ENCODE measurements at places on chromosomes 5 and 9.
A peak's percentile ranks its signal among the peaks of the same experiment; 100 is the strongest.

DNA sequence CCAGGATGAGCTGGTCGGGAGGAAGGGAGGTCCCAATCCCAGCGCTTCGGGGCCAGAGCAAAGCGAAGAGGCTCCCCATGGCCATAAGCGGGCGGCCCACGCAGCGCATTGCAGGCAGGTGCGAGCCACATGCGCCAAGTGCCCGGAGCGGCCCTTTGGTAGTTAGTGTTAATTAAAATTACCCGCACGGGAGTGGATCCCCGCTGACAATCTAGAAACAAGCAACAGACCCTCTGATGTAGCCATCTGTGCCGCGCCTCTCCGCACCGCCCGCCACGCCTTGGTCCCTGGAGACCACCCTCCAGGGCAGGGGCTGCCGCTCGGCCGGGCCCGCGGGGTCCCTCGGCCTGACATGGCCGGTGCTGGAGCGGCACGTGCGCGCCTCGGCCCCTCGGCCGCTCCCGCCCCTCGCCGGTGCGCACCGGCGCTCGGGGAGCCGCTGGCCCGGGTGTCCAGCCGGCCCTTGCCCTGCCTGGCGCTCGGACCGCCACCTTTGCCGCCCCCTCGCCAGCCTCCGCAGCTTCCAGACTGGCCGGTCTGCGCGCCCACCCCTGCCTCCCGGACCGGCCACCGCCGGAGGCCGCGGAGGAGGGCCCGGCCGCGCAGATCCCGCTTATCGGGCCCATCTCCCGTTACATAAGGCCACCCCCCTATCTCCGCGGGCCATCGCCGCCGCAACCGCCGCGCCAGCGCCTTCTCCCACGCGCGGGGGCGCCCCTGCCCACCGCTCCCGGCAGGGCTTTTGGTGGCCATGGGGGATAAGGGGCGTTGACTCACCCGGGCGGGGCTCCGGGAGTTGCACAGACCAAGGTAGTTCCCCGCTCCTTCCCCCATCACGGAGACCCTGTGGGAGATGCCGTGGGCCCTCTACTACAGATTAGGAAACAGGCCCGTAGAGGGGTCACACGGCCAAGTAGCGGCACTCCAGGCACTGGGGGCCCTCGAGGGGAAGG, 1.9 kb upstream of the IL13 start:
- DNase-seq = no peak

DNA sequence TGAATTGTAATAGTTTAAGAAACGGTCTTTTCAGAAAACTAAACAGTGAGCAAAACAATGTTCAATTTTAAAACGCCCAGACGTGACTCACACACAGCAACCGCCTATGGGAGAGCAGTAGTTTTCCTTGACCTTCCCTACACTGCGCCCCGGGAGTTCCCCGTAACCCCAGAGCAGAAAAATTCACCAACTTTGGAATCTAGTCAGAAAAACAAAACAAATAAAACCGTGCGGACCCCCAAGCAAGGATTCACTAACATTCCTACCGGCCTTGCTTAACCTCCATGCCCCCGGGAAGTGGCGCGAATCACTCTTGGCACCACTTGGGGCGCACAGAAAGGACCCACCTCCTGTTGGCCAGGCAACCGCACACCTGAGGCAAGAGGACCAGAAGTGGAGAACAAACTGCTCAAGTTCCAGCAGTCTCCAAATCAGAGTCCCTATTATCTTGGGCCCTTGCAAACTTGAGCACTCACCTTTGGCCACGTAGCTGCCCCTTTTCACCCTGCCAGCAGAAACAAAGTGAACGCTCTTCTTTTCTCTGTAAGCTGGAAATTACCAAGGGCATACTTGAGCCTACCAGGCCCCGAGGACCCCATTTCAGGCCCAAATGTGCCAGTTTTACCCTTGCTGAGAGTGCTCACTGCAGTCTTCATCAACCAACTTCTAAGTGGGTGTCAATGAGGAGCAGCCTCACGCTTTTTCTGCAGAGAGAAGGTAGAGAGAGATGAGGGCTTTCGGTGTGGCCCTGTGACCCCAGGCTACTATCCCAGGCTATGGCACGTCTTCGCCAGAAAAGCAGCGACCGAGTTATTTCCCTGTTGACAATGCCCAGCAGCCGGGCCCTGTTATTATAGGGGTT, 189.7 kb downstream of the MEF2C start:
- DNase-seq = no peak

DNA sequence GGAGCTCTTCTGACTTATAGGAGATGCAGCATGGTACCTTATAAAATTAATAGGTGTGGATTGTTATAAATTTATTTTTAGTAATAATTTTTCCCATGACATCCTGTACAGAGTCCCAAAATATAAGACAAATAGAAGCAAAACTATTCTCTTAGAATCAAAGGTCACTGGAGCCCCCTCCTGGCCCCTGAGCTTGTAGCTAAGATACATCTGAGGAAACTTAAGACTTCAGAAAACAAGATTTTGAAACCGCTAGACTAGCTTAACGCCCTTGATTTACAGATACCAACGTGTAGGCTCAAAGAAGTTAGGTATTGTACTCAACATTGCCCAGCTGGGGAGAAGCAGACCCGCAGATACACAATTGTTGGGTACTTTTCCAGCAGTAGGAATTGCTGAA, 45.7 kb upstream of the KCNN2 start:
- DNase-seq = no peak

- DNase-seq = no peak
Measured at GRCh38 chr5:10266839-10267238, 16.8 kb downstream of the CCT5 start.

DNA sequence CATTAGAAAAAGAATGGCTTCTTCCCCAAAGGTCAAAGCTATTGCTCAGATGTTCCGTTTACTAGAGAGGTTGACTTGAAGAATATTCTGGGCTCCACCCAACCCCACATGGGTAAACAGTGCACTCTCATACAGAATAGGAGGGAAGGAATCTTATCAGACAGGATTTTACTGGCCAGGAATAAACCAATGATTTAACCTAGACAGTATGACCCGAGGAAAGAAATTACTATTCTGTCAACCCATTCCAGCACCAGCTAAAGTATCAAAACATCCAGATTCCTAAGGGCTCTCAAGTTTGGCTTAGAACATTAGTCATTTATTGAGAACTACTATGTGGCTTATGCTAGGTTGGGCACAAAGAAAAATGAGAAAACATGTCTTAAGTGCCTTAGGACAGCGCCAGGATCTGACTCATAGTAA, 493.6 kb upstream of the KLF4 start:
- peak; percentile 33 for DNase-seq
